ENCODE measurements at places on chromosomes 1 and 21.

GRCh38 chr1:30882678-30883388 lies 25.7 kb downstream of the SDC3 start:
- DNase-seq = no peak

DNA sequence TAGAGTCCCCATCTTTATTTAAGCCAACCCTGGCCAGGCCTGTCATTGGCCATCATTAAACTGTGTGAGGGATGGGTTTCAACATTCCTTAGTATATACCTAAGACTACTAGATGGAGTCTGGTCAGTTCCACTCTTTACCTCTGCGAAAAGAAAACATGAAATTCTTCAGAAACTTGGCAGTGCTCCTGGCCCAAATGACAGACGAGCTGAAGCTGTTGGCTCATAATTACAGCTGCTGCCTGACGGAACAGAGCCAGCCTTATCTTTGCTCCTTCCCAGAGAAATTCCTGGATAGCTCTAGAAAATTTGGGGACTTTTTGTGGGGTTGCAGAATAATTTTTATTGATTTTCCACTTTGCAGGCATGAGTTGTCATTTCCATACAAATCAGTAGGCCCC lies 30.4 kb downstream of the NPHS2 start:
- no peak for DNase-seq

DNA sequence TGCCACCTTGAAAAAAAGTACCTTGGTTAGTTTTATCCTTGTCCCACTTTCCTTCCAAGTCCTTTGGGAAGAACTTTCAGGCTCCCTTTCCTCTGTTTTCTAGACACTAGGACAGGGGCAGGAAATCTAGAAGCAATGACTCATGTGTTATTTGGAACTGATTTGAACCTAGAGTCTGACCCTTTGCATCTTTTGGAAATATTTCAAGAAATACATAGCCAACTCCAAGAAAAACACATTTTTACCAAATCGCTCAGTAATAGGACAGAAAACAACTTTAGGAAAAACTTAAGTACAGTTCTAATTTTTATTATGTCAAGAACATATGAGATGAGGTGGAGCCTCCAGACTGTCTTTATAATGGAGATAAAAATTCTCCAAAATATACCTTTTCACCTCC lies 292.4 kb downstream of the PTBP2 start:
- DNase-seq = no peak

GRCh38 chr1:26419494-26419893 lies 8.9 kb downstream of the LIN28A start:
- no peak for DNase-seq

DNA sequence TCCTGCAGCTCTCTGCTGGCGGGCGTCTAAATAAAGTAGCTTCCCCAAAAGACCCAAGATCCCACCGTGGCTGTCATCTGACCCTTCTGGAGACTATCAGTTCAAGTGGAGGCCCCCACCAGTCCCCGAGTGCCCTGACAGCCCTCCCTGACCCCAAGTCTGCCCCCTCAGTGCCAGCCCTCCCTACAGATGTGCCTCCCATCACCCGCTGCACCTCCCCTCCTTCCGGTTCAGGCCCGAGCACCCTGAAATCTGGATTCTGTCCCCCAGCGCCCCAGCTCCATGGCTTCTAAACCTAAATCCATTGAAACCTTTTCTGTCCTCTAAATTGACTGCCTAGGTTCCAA lies 595 bp downstream of the IL10RB start:
- no peak for DNase-seq

GRCh38 chr1:31238986-31239613 lies 587 bp downstream of the NKAIN1 start:
- DNase-seq = no peak

DNA sequence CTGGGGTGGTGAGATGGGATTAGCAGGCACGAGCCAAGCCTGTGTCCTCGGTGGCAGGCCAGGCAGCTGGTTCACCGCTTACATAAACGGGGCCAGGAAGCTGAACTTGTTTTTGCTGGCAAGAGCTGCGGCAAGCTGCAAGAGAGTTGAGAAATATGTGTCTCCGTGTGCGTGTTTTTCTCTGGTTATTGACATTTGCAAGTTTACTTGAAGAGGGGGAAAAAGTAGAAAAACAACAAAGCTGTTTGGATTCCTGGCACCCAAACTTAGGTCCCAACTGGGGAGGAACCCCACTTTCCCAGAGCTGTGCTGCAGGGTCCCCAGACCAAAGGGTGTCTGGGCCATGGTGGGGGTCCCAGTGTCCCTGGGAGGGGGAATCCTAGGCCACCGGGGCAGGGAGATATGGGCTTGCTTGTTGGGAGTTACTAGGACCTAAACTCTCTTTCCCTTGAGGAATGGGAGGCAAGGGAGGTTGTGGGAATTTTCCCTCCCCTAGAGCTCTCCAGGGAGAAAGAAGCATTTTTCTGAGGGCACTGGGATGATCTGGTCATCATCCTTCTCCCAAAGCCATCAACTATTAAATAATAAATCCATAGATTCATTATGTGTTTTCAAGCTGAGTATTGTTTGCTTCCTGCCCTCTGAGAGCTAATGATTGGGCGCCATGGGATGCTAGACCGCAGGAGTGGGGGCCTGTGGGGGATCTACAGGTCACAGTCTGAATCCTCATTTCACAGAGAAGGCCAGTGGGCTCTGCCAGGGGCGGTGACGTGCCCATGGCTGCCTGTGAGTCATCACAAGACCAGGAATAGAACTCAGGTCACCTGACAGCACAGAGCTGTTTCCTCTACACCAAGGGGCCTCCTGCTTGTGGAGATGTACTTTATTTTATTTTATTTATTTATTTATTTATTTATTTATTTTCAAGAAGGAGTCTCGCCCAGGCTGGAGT lies 14.8 kb downstream of the IL6R start:
- peak; percentile 71 for DNase-seq

GRCh38 chr1:41098730-41099460 lies 77.4 kb upstream of the SLFNL1 start:
- no peak for DNase-seq

- DNase-seq = no peak
These were observed 375 bp upstream of the GJA4 start for GRCh38 chr1:34792424-34792823.

DNA sequence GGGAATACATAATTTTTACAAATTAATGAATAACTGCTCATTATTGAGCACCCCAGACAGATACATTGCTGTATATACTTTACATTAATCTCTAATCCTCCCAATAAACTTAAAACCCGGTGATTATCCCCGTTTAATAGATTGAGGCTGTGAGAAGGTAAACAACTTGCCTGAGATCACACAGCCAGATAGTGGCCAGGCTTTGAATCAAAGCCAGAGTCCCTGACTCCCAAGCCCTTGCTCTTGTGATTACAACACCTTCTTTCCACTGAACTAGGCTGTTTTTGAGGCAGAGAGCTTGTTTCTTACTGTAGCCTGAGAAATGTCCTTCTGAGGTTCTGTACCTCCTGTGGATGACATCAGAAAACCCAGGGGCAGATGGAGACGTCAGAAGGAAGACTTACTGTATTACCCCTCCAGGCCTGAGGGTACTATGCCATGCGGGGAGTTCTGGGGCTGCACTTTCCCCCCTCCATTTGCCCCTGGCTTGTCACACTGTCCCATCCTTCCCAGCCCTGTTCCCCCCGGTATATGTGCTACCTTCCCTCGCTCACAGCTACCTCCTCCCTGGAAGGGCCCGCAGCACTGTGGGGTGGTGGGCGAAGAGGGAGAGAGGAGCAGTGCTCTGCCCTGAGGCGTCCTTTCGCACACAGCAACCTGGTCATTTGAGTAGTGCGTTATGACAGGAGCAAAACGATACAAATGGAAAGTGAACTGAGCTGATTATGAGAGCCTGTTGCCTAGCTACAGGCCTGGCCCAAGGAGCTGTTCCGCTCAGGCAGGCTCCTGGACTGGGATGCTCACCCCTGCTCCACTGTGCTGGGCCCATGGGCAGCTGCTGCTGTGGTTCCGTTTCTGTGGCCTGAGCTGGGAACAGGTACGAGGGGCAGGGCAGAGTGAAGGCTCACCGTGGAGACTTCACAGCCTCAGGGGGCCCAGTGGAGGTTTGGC lies 4.6 kb downstream of the KCNC4 start:
- no peak for DNase-seq

DNA sequence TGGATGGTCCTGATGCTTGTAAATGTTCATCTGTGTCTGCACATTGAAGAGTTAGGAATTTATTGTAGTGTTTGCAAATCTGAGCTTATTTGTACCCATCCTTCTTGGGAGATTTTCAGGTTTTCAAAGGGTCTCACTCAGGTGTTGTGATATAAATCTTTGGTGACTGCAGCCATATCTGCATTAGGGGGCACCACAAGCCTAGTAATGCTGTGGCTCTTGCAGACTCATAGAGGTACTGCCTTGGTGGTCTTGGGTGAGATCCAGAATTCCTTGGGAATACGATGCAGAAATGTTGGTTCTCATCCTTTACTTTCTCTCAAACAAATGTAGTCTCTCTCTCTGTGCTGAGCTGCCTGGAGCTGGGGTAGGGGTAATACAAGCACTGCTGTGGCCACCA lies 405.9 kb downstream of the TTLL7 start:
- no peak for DNase-seq

DNA sequence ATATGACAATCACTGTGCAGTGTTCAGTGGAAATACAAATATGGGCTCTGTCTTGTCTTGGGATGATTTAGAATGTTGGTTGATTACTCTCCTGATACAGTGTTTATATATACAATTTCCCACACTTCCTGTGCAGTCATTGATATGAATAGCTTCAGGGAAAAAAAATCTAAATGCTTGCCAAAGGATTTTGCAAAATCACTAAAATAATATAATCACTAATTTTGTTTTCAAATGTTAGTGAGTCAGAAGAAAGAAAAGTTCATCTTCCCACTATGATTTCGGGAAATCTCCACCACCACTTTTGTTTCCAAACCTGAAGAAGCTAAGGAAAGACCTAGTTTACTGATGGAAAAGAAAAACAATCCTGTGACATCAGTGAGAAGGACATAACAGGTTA lies 32.1 kb upstream of the CHRM3 start:
- no peak for DNase-seq

- DNase-seq = no peak
These were observed 24.6 kb downstream of the RSBN1 start for GRCh38 chr1:113787663-113788062.

GRCh38 chr1:182917378-182917777 lies 35.6 kb downstream of the SHCBP1L start:
- no peak for DNase-seq

DNA sequence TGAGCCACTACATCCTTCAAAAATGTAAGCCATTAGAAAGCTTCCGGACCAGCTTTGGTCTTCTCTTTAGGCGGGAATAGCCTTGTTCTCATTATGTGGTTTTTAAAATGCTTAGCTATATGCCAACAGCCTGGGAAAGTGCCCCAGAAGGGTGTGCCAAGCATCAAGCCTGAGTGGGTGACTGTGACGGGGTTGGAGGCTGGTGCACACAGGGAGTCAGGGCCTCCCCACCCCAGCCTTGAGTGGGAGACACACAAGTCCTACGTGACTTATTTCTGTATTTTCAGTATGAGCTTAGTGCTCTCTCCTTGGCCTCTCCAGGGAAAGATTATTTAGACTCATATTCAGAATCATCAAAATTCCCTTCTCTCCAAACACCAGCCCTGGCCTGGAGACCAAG lies 9.8 kb downstream of the UBASH3A start:
- no peak for DNase-seq

GRCh38 chr1:116825720-116826438 lies 71.6 kb downstream of the CD2 start:
- no peak for DNase-seq

DNA sequence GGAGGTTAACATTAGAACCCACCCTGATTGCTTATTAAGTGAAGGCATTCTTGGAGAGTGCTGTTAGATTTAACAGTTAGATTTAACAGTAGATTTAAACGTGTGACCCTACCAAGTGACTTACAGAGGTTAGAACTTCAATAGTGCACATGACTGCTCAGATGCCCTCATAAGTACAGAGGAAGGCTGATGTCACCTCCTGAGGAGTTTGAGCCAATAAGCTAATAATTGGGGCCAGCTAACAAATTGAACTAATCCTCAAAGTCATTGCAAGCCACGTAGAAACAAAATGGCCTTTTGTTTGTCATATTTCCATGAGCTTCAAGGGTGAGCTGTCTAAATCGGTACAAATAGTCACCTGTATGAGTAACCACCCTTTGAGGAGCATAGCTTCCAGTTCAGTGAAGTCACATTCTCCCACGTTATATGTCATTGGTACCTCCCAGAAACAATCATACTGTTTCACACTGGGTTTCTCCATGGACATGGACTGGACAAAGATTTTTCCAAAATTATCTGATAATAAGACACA lies 11.7 kb downstream of the AVPR1B start:
- no peak for DNase-seq

DNA sequence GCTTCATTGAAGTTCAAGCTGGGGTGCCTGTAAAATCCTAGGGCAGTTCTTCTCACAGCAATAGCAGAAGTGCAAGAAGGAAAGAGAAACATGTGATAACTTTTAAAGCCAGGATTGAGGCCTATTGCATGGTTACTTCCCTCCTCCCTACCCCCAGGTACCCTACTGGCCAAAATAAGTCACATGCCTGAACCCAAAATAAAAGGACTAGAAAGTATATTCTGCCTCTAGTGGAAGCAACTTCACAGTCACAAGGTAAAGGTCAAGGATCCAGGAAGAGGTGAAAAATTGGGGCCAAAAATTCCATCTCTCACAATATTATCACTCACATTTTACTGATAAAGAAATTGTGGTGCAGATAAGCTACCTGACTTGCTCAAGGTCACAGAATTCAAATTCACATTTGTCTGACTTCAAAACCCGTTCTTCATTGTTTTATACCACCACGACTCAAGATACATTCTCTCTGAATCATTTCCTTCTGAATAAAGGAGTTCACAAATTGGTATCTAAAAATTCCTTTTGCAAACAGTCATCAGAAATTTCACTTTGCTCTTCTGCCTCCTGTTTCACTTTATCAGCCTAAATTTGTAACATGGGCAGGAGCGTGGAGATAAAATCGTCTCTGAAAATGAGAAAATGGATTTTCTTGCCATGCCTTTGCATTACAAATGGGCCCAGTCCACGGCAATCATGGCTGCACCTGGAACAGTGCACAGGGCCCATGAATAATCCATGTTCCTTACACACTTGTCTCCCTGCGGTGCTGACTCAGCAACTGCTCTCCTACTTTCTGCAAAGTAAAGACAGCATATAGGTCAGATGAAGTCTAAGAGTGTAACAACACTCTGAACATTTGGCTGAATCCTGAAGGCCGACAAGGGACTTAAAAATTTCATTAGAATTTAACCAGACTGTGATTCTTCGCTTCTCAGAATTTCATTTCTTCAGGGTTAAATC lies 485.3 kb upstream of the NFIA start:
- DNase-seq = no peak

DNA sequence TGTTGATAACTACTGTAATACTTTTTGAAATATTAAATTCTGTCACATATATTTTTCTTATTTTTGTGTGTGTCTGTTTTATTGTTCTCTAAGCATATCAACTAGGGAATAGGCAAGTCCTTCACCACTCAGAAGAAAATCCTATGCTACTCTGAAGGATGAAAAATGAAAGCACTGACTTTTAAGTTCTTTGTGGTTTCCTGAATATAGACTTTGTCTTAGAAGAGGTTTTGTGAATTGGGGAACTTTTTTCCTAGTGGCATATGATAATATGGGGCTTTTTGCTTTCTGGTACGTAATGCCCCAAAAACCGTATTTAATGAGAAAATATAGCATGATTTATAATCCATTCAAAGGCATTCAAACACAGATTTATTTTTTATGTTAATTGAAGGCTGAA lies 136.0 kb downstream of the SNX7 start:
- no peak for DNase-seq

- no peak for DNase-seq
These were observed 69.9 kb downstream of the OBSCN start for GRCh38 chr1:228277491-228278431.

- DNase-seq = peak; percentile 89
These were observed 42.4 kb downstream of the TMEM53 start for GRCh38 chr1:44631647-44632539.

All from omental fat pad (tissue), 4 donors.